ENCODE measurements at places on chromosomes 6 and 20.

DNA sequence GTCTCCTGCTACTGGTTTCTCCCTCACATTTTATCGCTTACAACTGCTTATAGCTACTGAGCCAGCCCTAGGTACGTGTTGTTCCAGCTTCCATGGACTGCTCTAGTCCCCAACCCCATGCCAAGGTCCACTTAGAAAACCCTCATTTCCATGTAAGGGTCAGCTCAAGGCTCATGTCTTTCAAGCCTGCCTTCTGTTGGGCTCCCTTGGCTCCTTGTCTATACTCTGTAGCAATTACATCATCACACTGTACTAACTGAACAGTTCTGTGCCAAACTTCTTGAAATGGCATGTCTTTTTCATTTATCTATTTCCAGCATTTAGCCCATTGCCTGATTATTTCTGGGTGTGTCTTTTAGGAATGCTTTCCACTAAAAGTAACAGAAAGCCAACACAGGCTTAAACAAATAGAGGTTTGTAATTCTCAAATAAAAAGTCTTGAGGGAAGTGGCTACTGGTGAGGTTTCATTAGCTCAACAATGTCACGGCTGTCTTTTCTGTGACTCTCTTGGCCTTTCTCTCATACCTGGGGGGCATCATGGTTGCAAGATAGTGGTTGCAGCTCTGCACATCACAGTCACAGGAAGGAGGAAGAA, 317.6 kb downstream of the TPBG start:
- no peak for DNase-seq

- no peak for DNase-seq
Observed at GRCh38 chr20:54456961-54457360, 18.4 kb upstream of the DOK5 start.

DNA sequence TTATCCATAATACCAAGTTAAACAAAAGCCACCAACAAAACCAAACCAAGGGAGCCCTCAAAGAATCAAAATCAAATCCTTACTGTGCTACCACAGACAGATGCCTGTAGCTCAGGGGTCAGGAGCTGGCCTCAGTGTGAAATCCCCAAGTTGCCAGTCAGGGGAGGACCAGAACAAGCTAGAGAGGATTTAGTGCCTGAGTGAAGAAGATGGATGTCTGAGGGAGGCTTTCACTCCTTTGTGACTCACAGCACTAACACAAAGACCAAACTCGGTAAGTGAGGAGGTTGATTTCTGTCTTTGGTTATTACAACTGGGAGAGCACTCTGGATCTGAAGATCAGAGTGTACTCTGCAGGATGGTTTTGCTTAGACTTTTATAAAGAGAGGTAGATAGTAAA, 189.9 kb upstream of the ZNF184 start:
- DNase-seq, result no peak

DNA sequence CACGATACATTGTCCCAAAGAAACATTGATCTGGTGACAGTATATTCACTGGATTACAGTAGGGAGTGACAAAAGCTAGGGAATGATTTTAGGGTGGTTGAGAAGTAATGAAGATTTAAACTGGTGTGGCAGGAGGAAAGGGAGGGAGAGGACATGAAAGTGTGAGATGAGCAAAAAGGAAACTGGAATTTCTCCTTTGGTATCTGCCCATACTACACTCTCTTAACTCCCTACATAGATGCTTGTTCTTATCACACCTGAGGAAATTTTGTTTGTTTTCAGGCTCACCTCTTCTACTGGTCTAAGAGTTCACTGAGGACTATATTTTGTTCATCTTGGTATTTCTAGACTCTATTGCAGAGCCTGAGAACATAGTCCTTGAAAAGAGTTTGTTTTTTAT, 44.9 kb upstream of the CEP162 start:
- no peak for DNase-seq

DNA sequence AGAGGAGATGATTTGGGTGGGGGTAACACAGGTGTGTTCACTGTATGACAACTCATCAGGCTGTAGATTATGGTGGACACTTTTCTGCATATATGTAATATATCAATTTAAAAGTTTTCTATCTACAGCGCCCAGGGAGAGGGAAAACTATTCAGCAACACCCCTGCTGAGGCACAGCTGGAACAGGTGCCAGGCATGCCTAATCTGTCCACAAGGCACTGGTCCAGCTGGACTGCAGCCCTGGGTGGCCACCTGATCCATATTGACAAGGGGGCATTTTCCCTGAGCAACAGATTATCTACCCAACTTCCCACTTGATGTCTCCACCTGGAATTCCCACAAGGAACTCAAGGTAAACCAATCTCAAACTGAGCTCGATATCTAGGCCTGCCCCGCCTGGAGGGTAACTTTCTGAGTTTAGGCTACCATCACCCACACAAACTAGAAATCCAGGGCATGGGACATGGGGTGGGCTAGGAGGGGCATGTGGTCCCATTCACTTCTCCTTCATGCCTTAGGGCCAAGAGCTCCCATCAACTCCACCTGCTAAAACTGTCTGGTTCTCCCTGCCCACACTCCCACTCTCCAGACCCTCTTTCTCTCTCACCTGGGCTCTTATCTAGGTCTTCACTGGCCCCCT, 4.6 kb downstream of the SLC22A16 start:
- DNase-seq, result peak; percentile 47

DNA sequence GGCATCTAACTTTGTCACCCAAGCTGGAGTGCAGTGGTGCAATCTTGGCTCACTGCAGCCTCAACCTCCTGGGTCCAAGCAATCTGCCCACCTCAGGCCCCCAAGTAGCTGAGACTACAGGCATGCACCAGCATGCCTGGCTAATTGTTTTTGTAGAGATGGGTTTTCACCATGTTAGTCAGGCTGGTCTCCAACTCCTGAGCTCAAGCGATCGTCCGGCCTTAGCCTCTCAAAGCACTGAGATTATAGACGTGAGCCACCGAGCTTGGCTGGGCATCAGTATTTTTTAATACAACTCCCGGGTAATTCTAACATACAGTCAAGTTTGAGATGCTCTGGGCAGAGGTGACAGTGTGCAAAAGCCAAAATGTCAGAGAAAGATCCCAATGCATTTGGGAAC, 73.5 kb downstream of the NFATC2 start:
- no peak for DNase-seq

GRCh38 chr20:61919675-61920365, 145.9 kb downstream of the TAF4 start:
- no peak for DNase-seq

DNA sequence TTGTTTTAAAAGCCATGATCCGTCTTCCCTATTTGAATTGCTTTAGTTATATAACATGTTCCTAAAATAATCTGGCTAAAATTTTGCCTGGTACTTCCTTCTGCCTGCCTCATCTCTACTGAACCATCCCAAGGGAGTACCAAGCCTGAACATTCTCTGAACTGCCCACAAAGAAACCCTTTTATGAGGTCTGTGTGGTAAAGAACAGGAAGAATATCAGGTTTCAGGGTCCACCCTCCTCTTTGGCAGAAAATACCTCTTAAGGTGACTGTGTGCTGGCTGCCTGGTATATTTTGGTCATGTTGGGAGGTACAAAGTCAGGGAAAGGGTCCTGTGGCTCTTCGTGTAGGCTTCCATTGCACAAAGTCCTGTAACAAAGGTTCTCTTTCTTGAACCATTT, 574.1 kb upstream of the CHD6 start:
- no peak for DNase-seq

DNA sequence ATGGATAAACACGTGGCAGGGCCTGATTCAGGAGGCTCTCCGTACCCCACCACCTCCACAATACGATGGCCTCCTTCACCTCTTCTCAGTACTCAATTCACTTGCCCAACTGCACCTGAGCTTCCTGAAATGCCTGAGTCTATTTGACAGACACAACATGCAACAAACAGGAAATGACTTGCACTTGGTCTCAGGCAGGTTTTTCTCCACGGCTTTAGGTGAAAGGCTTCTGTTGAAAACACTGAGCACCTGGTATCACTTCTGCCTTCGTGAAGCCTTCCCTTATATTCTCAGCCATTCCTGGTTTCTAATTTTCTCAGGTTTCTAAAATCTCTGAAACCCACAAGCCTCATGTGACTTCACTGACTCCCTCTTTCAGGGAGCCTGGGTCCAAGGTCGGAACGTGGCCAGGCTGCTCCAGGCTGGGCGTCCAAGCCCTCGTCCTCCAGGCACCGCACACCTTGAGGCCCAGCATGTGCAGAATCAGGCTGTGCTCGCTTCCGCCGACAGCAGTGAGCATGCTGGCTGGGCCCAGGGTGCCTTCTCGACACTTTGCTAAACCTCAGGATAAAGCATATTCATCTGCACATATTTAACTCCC, 34.7 kb downstream of the TAF4 start:
- no peak for DNase-seq

GRCh38 chr6:154447954-154448353, 62.5 kb downstream of the CNKSR3 start:
- peak; percentile 77 for DNase-seq

- no peak for DNase-seq
Observed at GRCh38 chr6:144140867-144141266, 9.4 kb upstream of the STX11 start.

GRCh38 chr6:122072014-122072647, 327.3 kb upstream of the HSF2 start:
- DNase-seq, result no peak

DNA sequence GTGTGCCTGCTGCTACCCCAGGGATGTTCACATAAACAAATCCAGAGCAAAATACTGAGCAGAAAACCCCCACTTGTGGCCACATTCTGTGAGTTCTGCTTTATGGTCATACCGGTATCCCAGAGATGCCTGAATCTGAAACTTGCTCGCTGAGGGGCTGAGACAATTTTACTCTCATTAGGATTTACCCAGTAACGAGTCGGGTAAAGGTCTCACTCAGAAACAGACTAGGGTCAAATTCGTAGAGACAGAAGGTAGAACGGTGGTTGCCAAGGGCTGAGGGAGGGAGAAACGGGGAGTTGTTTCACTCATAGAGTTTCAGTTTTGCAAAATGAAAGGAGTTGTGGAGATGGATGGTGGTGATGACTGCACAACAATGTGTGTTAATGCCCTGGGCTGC, 45.4 kb upstream of the NKX2-2 start:
- DNase-seq, result no peak

GRCh38 chr6:11785415-11785773, 6.8 kb upstream of the ADTRP start:
- DNase-seq, result peak; percentile 78

DNA sequence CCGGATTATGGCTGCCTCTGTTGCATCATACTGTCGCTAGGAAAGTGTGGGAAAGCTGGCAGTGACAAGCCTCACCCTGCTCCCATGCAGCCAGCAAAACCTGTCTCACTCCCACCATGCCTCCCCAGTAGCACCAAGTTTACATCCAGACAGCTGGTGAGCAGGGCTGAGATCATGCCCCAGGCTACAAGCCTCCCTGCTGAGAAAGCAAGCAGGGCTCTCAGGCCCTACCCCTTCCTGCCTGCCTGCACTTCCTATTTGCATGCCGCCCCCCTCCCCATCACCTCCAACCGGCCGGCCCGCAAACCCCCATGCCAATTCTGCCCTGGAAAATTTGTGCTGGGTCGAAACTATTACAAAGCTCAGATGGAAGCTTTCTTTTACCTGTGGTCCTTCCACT, 408.2 kb upstream of the FKBP1C start:
- no peak for DNase-seq

DNA sequence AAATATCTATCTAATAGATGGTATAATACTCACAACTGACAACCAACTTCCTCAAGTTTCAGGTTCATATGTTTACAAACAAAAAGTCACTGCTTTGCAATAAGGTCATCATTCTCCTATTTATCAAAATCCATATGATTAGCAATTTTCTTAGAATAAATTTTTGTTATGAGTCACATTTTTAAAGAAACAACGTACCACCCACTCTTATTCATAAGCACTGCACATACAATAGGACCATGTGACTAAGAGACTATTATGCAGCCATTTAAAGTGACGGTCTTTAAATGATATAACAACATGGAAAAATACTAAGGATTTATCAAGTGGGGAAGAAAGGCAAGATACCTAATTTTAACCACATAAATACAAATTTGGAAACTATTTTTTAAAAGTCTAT, 40.0 kb downstream of the REPS1 start:
- no peak for DNase-seq

DNA sequence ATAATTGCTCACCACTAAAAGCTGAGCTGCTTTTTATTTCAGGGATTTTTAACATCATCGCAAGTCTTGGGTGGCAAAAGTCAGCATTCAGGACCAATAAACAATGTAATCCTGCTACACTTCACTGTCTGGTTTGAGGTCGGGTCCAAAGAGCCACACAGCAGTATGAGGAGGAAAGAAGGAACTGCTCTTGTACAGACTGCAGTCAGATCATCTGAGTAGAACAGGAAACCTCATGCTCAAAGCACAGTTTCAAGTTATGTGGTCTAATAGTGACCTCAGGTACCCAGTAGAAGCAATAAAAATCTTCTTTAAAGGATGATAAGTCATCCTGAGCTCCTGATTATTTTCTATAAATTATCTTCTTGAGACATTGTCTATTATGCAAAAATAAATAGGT, 211.4 kb downstream of the FUT9 start:
- no peak for DNase-seq

- no peak for DNase-seq
Observed at GRCh38 chr6:44004625-44005506, 122.4 kb downstream of the MRPL14 start.

GRCh38 chr6:22231616-22232015, 65.2 kb downstream of the PRL start:
- DNase-seq, result no peak

- DNase-seq, result no peak
Observed at GRCh38 chr6:12516070-12516469, 200.5 kb upstream of the PHACTR1 start.

GRCh38 chr20:29689411-29690225, 1567.8 kb upstream of the DEFB115 start:
- DNase-seq, result no peak

Data from NCI-H2029 treated with DMSO at 0.1 percent for 48 hours (cell line).